Amniotic stem cell (primary cell): ENCODE measurements at places on chromosomes 6 and 20.

DNA sequence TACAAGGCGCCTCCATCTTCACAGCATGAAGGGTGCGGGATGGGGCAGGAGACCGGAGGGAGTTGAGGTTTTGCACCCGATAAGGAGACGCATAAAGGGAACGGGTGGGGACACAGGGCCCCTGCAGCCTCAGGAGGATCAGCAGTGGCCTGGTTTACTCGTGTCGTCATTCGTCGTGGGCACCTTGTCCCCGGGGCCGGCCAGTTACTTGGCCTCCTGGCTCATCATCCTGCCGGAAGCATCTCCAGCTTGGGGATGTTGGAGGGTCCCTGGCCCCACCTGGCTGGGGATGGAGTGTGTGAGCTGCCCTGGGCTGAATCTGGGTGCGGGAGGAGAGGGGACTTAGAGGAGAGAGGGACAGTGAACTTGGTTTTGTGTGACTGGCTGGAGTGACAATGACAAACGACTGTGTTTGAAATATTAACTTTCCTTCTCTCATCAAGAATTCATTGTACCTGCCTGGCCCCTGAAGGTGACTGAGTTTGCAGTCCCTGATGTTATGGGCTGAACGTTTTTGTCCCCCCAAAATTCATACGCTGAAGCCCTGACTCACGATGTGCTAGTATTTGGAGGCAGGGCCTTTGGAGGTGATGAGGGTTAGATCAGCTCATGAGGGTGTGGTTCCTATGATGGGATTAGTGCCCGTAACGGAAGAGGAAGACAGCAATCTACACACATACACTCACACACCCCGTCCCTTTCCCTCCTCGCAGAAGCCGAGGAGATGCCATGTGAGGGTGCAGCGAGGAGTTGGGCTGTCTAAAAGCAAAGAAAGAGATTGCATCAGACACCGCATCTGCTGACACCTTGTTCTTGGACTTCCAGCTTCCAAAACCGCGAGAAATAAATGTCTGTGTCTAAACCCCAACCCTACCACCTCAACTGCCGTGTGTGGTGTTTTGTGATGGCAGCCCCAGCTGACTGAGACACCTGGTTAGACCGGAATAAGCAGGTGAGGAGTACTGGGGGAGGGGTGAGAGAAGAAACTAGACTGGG, 65.0 kb upstream of the MAP3K4 start:
- DNase-seq, result no peak

GRCh38 chr6:129134535-129134934, 251.6 kb downstream of the LAMA2 start:
- no peak for DNase-seq

GRCh38 chr20:10658876-10659632, 14.7 kb downstream of the JAG1 start:
- no peak for DNase-seq

GRCh38 chr6:79718509-79719247, 87.5 kb downstream of the SH3BGRL2 start:
- no peak for DNase-seq

- no peak for DNase-seq
Measured at GRCh38 chr6:170128811-170129681, 161.8 kb downstream of the DLL1 start.

DNA sequence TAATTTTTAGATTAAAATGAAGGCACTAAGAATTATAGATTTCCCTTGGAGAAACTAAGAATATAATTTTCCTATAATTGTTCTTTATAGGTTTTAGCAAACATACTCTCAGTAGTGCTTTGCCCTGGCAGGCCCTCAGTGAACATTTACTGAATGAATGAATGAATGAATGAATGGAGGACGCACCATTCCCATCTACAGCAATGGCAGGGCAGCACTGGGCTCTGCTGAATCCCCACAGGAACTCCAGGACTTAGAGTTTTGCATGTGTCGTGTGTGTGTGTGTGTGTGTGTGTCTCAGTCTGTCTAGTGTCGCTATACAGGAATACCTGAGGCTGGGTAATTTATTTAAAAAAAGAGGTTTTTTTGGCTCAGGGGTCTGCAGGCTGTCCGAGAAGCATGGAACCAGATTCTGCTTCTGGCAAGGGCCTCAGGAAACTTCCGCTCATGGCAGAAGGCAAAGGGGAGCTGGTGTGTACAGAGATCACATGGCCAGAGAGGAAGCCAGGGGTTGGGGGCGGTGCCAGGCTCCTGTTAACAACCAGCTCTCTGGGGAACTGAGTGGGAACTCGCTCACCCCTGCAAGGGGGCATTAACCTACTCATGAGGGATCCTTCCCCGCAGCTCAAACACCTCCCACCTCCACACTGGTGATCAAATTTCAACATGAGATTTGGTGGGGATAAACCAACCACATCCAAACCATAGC, 20.1 kb downstream of the RNASET2 start:
- no peak for DNase-seq
